ENCODE measurements at places on chromosomes 4 and X.

- no peak for DNase-seq
Observed at GRCh38 chr4:138256608-138257007, 14.5 kb upstream of the SLC7A11 start.

GRCh38 chrX:103531002-103531401, 11.7 kb upstream of the RAB40A start:
- peak; percentile 85 for DNase-seq

GRCh38 chrX:12329476-12329875, 191.2 kb downstream of the FRMPD4 start:
- no peak for DNase-seq

DNA sequence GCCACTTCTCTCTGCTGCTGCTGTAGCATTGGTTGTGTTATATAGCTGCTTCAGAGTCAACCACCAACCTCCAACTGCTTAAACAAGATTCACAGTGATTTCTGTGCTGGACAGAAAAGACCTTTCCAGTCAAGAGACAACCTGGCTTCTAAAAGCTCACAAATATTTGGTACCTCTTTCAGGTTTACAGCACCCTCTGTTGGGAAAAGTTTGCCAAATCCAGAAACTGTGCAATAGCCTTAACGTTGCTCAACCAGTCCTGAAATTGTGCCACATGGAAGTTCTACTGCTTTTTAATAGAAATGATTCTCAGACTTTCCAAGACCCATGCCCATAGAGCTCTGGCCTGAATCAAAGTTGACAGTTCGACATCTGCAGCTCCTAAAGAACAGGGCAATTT, 842.1 kb upstream of the HTR2C start:
- peak; percentile 21 for DNase-seq

DNA sequence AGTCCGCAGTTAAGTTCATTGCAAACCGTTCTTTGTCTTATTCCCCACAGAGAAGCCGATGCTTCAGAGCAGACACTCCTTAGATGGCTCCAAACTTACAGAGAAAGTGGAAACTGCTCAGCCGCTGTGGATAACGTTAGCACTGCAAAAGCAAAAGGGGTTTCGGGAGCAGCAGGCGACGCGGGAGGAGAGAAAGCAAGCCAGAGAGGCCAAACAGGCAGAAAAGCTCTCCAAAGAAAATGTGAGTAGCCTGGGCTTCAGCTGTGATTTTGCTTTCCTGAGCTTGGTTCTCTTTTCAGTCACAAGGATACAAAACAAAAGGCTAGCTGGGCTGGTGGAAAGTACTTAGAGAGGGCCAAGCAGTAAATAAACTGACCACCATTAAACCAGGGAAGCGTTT, 64.0 kb downstream of the AASDH start:
- DNase-seq, result no peak

DNA sequence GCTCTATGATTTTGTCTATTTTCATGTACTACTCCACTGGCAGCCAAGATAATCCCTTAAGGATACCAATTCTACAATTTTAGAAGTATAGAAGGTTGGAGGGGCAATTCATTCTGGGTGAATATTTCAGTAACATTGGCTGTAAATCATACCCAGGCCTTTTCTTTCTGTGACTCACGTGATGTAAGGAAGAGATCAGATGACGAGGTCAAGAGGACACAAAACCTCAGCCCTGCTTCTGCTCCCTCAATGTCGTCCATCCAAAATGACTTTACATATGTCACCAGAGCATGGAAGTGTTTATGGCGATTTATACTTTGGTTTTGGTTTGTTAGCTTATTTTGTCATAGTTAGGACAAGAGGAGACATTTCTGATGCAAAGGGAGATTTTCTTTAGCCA, 70.7 kb upstream of the SLC4A4 start:
- peak; percentile 54 for DNase-seq

- DNase-seq, result no peak
Observed at GRCh38 chr4:3188118-3188517, 60.8 kb upstream of the MSANTD1 start.

- no peak for DNase-seq
Observed at GRCh38 chr4:122604146-122604545, 16.7 kb downstream of the IL21 start.

DNA sequence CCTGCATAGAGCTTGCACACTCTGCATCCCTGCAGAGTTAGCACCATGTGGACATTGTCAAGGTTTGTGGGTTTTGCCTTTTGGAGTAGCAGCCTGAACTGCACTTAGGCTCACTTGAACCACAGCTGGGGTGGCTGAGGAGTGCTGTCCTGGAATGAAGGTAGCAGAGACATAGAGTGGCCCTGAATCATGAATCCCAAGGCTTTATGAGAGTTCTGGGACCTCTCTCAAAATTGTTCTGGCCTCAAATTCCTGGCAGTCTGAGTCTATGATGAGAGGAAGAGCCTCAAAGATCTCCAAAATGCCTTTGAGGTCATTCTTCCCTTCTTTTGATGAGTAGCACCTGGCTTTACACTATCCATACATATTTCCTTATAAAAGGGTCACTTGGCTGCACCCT, 37.1 kb upstream of the ADH1C start:
- DNase-seq, result peak; percentile 73

- DNase-seq, result peak; percentile 27
Observed at GRCh38 chrX:19332983-19333382, 10.7 kb upstream of the PDHA1 start.

GRCh38 chrX:123807835-123808416, 51.9 kb upstream of the XIAP start:
- peak; percentile 75 for DNase-seq

- DNase-seq, result no peak
Observed at GRCh38 chr4:40276546-40276945, 58.6 kb upstream of the CHRNA9 start.

- peak; percentile 1 for DNase-seq
Observed at GRCh38 chr4:102196221-102196620, 149.1 kb downstream of the SLC39A8 start.

DNA sequence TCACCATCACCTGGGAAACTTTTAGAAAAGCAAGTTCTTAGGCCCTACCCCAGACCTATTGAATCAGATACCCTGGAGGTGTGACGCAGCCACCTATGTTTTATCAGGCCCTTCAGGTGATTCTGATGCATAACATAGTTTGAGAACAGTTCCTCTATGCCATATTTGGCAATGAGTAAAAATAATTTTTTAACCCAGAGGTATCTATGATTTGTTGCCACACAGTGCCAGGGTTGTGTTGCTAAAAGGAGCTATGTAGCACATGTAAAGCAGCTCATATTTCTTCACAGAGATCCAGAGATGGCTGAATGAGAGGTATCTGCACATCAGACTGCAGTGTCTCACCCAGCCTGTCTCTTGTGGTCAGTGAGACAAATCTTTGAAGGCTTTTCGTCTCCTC, 85.3 kb downstream of the PTPN13 start:
- DNase-seq, result no peak

- DNase-seq, result peak; percentile 1
Observed at GRCh38 chrX:33188881-33189280, 22.5 kb downstream of the DMD start.

DNA sequence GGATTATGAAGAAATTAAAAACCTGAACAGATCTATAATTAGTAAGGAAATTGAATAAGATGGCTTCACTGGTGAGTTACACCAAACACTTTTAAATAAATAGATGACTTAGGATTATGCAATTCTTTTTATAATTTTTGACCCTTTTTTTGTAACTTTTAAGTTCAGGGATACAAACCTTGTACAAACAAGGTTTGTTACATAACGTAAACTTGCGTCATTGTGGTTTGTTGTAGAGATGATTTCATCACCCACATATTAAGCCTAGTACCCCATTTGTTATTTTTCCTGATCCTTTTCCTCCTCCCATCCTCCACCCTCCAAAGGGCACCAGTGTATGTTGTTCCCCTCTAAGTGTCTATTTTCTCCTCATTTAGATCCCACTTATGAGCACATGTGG, 75.7 kb downstream of the CPEB2 start:
- peak; percentile 1 for DNase-seq

- DNase-seq, result no peak
Observed at GRCh38 chr4:159232465-159233106, 129.7 kb downstream of the RAPGEF2 start.

DNA sequence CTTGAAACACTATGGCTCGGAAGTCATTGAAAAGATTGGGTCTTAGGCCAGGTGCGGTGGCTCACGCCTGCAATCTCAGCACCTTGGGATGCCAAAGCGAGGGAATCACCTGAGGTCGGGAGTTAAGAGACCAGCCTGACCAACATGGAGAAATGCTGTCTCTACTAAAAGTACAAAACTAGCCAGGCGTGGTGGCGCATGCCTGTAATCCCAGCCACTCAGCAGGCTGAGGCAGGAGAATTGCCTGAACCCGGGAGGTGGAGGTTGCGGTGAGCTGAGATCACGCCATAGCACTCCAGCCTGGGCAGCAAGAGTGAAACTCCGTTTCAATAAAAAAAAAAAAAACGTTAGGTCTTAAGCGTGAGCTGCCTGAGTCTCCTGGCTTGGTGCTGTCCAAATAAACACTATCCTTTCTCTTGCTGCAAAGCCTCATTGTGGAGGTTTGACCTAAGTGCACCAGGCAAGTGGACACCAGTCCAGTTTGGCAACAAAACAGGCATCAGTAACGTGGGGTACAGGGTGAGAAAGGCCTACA, 185.9 kb downstream of the DHRSX start:
- no peak for DNase-seq

- peak; percentile 43 for DNase-seq
Observed at GRCh38 chr4:95255396-95256107, 293.2 kb downstream of the UNC5C start.

- DNase-seq, result no peak
Observed at GRCh38 chrX:18691431-18691830, 16.0 kb upstream of the PPEF1 start.

DNA sequence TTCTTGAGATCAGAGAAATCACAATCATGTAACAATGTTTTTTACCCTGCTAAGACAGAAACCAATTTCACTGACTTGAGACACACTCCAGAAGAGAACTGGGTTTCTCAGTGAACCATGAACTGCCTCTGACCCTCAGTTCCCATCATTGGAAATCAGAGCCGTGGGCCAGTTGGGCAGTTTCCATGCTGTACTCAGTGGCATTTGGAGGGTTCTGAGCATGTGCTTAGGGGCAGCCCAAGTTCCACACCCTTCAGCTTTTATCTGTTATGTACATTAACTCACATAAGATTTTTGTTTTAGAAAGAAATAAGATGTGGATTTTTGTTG, 77.9 kb downstream of the BTC start:
- DNase-seq, result no peak

DNA sequence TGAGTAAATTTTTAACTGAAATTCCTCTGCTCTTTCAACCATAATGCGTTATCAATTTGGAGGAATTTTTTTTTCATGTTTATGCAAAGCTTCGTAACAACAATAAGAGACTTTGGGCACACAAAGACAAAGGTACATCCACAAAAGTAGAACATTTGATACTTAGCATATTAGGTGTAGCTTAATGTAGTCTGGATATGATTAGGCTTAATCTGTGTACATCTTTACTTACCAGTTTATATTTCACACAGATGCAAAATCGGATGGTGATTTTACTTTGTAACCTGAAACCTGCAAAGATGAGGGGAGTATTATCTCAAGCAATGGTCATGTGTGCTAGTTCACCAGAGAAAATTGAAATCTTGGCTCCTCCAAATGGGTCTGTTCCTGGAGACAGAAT, 20.3 kb downstream of the AIMP1 start:
- no peak for DNase-seq

- no peak for DNase-seq
Observed at GRCh38 chrX:74890676-74891430, 34.4 kb downstream of the NEXMIF start.

DNA sequence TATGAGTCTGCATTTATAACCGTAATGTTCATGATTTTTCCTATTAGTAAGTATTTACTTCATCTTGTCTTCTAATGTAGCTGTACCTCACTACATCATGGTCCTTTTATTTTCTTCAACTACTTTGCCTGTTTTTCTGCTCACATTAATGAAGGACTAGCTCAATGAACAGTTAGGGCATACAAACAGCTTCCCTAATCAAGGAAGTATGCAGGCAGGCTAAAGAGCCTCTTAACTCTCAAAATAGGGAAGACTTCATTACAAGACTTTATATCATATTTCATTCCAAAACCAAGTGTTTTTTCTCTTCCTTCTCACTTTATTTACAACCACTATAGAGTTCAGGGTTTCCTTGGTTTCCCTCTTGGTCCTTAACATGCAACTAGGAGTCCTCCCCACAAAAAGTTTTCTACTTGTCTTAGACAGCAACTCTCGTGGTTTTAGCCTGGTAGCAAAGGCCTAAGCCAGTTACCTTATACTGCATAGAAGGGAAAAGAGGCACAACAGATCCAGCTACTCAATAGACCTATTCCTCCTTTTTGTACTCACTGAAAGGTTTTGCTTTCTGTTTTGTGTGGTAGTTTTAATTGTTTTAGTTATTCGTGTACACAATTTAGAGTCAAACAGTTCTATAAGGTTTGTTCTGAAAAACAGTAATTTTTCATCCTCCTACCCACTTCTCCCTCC, 40.8 kb downstream of the SMIM14 start:
- no peak for DNase-seq

DNA sequence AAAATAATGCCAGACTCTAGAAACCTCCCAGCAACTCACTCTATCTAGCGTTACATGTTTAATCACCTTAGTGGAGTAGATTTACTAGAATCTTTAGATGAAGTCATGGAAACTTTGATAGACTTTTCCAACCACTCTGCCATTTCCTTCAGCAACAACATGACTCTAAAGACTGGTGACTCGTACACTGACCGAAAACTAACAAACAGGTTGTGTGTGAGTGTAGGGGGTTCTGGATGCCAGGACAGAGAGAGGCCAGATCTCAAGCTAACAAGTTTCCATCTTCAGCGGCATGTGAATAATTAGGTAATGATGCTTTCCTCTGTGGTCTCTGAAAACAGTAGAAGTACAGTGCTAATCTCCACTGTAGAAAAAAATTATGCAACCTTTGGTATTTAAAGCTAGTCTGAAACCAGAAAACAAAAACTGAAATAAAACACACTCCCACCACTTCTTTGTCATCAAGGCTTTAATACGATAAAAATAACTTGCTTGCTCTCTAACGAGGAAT, 286.4 kb downstream of the PRDM5 start:
- no peak for DNase-seq

DNA sequence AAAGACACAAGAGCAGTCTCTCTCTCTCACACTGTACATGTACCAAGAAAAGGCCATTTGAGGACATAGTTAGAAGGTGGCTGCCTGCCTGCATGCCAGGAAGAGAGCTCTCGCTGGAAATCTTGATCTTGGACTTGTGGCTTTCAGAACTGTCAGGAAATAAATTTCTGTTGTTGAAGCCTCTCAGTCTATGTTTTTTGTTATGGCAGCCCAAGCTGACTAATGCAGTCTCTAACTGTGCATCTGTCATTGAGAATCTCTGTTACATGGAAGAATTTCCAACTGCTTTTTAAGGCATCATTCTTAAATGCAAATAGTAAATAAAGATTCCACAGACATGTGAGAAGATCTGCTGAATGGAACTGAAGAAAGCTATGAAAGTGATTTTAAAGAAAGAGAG, 198.3 kb downstream of the PCDH10 start:
- no peak for DNase-seq

Measured in fibroblast of skin of abdomen (primary cell).